Nucleus accumbens (tissue), 56 donors: ENCODE measurements at places on chromosomes 2 and 18.

DNA sequence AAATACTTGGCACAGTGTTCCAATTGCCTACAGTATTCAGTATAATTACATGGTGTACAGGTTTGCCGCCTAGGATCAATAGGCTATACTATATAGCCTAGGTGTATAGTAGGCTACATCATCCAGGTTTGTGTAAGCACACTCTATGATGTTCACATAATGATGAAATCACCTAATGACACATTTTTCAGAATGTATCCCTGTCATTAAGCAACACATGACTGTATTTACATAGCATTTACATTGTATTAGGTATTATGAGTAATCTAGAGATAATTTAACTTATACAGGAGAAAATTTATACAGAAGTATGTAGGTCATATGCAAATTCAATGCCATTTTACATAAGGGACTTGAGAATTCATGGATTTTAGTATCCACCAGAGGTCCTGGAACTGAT lies 35.4 kb downstream of the SCN7A start:
- DNase-seq = no peak

DNA sequence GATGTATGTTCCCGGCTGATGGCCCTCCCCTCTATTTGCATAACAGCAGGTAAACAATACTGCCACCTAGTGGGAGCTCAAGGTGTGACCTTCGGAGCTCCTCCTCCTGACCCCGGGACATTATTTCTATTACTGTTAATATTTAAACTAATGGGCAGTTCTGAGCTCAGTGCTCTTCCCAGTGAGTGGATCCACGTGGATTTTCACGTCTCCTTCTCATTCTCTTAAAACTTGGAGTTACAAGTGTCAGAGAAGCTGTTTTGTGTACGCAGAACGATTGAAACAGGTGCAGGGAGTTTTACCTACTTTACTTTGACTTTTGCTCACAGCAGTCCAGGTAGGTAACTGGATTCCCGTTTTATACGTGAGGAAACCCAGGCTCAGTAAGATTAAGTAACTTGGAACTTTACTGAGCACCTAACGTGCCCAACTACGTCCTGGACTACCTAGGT lies 127.3 kb downstream of the PRKCE start:
- no peak for DNase-seq

- DNase-seq = no peak
Measured at GRCh38 chr18:47585136-47585535, 333.7 kb upstream of the SKOR2 start.

DNA sequence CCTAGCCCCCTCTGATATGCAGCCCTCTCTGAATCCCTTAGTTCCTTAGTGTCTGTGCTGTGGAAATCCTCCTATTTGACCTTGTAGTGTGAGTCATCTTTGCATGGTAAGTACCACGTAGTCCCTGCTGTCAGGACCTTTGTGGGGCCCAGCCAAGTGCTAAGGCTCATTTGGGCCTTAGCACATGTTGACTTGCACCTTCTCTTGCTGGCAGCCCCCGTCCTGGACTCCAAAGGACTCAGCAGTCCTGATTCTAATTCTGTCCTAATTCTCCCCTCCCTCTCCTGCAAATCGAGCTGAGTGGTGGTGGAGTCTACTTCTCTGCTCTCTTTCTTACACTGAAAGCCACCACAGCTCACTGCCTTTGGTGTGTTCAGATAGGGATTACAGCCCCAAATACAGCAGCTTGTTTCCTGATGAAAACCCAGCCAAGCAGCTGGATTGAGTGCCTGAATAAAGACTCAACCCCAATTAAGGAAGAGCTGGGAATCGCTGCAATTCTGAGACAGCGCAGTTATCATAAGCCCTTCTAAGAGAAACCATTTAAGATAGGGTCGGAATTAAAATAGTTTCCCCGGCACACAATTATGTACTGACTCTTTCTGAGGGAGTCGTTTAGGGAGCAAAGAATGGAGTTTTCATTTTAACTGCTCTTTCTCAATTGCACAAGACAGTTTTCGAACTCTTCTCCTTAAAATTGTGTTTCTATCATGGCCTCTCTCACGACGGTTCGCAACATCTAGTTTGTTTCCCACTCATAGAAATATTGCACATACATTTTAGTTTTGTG lies 215.6 kb upstream of the TNP1 start:
- no peak for DNase-seq

DNA sequence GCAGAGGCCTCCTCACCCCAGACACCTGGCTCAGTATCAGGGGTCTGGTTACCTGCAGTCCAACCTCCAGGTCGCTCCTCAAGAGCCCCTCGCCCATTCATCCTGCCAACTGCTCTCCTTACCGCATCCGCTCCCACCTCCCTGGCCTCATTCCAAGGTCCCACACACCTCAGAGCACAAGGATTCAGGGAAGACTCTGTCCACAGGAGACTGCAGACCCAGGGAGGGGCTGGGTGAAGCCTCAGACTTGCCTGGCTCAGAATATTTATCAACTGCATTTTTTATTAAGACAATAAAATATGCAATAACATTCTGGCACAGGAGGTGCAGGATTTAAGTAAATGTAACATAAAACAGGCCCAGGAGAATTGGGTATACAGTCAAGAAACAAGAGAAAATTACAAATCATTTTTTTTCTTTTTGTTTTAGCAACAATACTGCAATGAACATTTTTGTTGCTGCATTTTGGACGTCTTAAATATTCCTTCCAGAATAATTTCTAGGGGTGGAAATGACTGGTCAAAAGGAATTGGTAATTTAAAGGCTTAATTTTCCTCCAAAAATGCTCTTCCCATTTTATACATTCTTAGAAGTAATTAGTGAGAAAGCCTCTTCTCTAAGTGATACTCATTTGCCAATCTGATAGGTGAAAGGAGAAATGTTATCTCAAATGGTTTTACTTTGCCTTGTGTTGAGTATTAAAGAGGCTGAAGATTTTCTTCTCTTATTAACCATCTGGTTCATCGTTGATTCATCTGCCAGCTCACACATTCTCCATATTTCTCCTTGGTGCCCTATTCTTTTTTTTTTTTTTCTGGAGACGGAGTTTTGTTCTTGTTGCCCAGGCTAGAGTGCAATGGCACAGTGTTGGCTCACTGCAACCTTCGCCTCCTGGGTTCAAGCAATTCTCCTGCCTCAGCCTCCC lies 42.5 kb downstream of the TEX44 start:
- DNase-seq = no peak

GRCh38 chr2:25566694-25567093 lies 106.7 kb downstream of the DTNB start:
- no peak for DNase-seq

DNA sequence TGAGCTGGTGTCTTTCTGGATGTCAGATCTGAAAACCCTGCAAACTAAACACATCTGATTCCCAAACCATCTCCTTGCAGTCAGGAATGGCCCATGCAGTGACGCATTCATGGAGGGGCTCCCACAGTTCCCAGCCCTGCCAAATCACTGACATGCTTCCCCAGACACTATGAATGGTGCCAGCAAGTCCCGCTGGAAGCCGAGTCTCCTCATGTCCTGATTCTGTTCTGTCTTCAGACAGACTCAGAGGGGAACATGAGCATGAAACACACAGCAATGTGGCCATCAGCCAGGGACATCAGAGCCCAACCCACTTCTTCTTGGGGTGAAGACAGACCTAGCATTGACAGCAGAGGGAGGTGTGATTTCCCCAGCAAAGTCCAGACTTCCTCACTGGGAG lies 83.7 kb downstream of the TTC32 start:
- no peak for DNase-seq

GRCh38 chr2:156199588-156199987 lies 132.9 kb downstream of the NR4A2 start:
- no peak for DNase-seq

- DNase-seq = no peak
Measured at GRCh38 chr2:69589973-69590652, 53.4 kb downstream of the AAK1 start.

GRCh38 chr2:67650291-67651133 lies 253.4 kb downstream of the ETAA1 start:
- peak; percentile 34 for DNase-seq

DNA sequence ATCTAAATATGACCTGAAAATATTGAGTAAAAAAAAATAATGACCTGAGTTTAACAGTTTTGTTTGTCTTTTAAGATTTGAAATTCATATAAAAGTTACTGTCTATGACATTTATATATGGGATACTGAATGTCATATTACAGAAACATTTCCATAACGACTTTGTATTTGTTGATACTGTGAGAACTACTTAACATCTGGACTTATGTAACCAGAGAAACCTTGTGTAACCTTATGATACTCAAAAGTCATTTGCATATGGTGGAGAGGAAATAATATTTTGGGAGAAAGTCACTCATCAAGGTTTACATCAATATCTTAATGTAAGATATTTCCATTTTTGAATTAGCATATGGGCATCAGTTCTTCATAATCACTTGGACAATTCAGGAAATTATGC lies 12.6 kb downstream of the MFSD6 start:
- no peak for DNase-seq

DNA sequence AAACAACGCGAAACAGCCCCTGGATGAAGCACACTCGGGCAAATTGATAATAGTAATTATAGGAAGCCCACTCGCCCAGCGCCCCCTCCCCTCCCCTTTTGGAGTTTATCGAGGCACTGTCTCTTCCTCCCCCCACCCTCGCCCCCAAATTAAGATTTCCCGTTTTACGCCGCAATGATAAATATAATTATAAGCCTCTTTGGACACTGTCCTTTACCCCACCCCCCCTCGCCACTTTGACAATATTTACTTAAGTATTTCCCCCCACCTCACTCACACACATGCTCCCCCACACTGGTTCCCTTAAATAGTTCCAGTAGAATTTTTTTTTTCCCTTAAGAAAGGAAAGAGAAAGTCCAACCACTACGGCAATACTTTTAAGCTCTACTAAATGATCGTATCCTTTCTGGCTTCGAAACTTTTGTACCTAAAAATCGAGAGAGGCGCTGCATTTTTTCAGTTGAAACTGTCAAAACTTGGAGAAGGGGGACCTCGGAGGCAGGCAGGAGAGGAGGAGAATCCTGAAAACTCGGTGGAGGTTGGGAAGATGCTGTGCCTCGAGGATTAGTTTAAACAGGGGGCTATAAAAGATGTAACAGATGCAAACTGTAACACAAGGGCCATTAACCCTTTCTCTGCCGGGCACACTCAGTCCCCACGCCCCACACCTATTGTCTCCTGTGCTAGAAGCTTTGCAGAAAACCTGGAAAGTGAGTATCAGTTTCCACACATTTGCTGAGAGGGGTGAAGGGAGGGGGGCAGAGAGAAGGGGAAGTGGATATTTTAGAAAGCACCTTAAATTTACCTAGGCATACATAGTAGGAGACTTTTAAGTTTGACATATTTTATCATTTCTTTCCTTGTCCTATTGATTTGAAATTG lies 1.8 kb downstream of the ZEB2 start:
- DNase-seq = no peak

- no peak for DNase-seq
Measured at GRCh38 chr2:159140070-159140769, 146.3 kb downstream of the WDSUB1 start.

DNA sequence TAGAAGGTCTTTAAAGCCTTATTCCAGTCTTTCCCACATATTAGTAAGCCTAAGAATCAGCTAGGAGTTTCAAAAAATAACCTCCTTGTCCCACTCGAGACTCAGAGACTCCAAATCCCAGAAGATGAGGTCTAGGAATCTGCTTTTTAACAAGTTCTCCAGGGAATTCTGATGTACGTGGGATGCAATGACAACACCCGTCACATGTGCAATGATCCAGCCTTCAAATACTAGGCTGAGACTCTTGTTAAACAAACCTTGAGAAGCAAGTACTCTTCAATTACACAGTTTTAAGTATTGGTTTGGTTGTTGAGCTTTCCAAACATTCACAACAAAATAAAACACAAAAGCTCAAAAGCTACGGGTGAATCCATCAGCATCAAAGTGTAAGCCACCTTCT lies 53.9 kb downstream of the EPG5 start:
- DNase-seq = no peak

DNA sequence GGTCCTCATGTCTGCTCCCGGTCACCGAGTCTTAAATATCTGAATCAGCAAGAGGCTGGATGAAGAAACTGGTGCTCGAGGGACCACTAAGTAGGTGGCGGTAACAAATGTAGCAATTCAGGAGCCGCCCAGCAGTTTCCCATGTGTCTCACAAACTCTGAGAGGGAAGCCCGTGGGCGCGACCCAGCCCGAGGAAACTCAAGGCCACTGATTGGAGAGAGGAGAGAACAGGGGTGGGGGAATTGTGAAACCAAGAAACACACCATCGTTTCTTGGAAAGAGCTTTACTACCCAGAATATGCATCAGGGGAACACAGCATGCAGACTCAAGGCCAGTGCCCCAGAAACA lies 10.8 kb downstream of the MLPH start:
- DNase-seq = no peak

DNA sequence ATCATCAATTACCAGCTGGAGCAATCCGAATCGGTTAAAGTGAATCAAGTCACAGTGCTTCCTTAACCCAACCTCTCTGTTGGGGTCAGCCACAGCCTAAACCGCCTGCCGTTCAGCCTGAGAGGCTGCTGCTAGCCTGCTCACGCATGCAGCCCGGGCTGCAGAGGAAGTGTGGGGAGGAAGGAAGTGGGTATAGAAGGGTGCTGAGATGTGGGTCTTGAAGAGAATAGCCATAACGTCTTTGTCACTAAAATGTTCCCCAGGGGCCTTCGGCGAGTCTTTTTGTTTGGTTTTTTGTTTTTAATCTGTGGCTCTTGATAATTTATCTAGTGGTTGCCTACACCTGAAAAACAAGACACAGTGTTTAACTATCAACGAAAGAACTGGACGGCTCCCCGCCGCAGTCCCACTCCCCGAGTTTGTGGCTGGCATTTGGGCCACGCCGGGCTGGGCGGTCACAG lies 496 bp upstream of the ITGA4 start:
- no peak for DNase-seq

GRCh38 chr2:53896864-53897263 lies 37.1 kb upstream of the GPR75 start:
- DNase-seq = no peak

GRCh38 chr2:28649481-28650265 lies 102.0 kb upstream of the PPP1CB start:
- no peak for DNase-seq

DNA sequence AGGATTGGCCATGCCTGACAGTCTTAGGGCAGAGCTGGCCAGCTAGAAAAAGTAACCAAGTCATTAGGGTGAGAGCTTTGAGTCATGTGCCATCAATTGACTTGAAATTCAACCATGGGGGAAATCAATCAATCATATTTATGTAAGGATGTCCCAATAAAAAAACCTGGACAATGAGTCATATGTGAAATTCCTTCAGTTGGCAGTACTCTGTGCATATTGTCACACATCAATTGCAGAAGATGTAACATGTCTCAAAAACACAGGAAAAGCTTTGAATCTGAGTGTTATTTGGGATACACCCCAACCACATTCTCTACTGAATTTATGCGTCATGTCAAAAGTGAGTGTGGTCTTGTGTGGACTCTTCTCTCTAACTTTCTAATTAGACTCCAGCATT lies 1004.1 kb upstream of the NRXN1 start:
- no peak for DNase-seq

GRCh38 chr2:128786741-128787478 lies 468.2 kb upstream of the HS6ST1 start:
- no peak for DNase-seq

DNA sequence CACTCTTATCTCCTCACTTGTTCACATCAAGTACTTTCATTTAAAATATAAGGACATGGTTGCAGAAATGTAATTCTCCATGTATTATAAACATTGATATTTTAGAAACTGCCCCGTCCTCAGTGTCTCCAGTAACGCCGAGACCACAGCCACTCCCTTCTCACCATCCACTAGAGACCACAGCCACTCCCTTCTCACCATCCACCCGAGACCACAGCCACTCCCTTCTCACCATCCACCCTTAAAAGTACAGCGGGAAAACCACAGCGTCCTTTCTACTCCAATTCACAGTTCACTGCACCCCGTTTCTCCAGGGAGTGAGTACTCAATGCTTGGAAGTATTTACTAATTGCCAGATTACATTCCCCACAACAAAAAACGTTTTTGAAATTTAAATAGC lies 1452.2 kb upstream of the ACVR2A start:
- no peak for DNase-seq
